Endothelial cell (in vitro differentiated cells): ENCODE measurements at places on chromosomes 2 and 18.

GRCh38 chr2:31238906-31239592, 5.1 kb downstream of the EHD3 start:
- DNase-seq = no peak

DNA sequence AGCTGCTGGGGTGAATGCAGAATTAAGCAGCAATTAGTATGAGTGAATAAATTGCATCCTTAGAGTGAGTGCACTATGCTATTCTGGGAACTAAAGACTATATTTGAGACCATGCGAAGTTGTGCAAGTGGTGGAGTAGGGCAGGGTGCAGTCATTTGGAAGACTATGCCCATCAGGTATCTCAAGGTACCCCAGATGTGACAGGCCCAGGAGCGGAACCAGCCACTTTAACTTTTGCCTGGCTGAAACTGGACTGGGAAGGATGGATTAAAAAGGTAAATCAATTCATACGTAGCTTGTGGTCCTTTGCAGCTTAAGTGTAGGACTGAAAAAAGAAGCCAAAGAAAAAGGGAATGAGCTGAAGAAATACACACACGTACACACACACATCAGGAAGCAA, 1.7 kb downstream of the KYNU start:
- DNase-seq = no peak

DNA sequence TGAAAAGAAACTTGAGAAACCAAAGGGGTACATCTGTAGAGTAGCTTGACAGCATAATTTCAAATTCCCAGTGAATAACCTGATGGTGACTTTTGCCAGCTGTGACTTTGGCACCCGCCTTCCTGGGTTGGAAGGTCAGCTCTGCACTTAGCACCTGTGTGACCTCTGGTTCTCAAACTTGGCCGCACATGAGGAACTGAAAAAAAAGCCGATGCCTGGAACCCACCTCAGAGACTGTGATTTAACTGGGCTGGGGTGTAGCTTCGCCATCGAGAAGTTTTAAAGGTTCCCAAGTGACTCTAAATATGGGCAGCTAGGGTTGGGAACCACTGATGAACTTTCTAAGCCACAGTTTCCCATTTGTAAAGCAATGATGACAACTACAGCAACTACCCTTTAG, 6.5 kb downstream of the EFEMP1 start:
- DNase-seq = no peak

GRCh38 chr2:134134313-134134706, 119.6 kb upstream of the MGAT5 start:
- no peak for DNase-seq

GRCh38 chr2:16013359-16013911, 73.1 kb downstream of the MYCN start:
- no peak for DNase-seq

DNA sequence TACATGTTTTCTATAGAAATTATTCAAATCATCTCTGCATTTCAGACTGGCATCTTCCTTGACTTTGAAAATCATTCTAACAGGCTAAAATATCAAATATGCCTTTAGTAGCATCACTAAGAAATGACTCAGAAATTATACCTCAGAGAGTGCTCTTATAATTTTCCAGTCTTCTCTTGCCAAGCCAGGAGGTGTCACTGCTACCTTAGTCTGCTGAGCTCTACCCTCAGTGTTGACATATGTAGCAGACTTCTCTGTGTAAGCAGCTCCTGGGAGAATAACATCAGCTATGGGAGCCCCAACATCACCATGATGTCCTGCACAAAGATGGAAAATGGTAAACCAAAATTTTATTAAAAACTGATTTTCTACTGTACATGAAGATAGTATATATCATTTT, 31.6 kb downstream of the NDUFS1 start:
- DNase-seq = no peak

DNA sequence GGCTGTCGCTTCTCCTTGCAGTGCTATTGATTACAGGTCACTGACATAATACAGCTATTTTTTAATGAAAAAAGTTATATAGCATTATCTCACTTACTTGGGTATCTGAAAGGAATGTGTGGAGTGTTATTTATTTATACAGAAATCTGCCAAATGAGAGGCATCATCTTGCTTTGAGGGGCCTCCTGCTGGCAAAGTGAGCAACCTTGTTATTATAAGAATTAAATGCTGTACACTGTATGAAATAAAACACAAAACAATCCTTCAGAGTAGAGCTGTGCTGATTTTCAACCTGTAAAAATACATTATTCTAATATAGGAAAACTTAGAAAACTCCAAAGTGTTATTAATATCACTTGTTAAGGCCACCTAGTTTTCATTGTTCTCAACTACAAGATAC, 20.9 kb downstream of the ERBB4 start:
- DNase-seq = no peak

GRCh38 chr2:201661366-201661765, 18.1 kb upstream of the TMEM237 start:
- no peak for DNase-seq

DNA sequence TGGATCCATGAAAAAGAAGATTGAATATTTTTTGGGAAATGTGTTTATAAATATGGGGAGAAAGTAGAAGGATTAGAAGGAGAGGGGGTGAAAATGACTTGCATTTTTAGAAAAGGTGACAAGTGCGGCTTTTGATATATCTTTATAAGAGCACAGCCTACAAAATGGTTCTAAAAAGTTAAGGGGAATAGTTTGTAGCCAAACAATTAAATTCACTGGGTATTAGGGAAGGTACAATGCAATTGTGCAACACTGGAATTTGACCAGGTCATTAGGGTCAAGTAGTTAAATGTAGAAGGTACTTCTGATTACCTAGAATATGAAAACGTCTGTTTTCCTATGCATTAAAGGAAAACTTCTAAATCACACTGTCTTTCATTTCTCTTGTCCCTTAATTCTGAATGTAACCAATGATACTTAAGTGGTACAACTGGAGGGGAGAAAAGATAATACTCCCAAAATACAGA, 44.5 kb upstream of the SERTAD2 start:
- DNase-seq = no peak

DNA sequence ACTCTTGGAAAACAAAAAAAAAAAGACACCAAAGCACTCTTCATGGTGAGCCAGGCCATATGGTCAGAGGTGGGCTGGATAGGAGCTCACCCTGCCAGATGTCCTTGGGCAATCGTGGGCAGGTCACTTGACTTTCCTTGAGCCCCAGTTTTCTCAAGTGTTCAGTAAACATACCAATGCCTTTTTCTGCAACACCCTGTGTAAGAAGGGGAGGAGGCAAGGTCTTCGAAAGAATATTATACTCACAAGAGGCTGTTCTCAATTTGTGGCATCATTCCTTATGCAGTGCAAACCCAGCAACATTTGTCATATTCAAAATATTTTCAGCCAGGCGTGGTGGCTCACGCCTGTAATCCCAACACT, 22.9 kb upstream of the TMEM87B start:
- DNase-seq = no peak

GRCh38 chr2:109030870-109031475, 42.0 kb upstream of the EDAR start:
- DNase-seq = no peak

GRCh38 chr2:136532171-136532570, 233.2 kb upstream of the THSD7B start:
- no peak for DNase-seq

DNA sequence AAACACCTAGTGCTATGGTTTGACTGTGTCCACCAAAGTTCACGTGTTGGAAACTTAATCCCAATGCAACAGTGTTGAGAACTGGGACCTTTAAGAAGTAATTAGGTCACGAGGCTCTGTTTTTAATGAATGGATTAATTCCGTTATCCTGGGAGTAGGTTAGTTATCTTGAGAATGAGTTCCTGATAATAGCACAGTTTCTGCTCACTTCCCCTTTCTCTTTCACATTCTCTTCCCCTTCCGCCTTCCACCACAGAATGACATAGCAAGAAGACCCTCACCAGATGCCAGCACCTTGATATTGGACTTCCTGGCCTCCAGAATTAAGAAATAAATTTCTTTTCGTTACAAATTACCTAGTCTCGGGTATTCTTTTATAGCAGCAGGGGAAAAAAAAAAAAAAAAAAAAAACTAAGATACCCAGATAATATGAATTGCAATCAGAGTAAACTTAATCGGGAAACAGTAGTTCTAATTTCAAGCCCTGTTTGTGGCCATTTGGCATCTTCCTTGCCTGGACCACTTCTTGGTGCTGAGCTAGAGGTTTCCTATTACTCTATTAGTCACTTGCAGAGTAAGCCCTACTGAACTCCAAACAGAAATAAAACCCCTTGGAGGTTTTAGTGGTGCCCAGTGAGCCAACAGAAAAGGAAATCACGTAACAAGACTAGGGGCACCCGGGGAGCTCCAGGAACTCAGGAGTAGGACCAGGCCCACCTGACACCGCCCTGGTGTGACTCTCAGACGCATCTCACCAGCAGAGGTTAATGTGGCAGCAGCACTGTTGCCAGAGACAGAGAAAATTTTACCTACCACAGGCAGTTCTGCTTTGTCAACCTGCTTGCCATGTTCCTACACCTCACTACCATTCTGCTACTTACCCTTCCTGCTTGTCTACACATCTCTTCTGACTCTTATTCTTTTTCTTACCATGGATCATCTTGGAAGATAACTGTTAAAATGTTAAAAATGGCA, 147.6 kb upstream of the CAB39 start:
- DNase-seq = no peak

- no peak for DNase-seq
These were observed 71.5 kb upstream of the TTC39C start for GRCh38 chr18:23943104-23943503.

- no peak for DNase-seq
These were observed 2.3 kb downstream of the TMEM182 start for GRCh38 chr2:102764083-102764482.

DNA sequence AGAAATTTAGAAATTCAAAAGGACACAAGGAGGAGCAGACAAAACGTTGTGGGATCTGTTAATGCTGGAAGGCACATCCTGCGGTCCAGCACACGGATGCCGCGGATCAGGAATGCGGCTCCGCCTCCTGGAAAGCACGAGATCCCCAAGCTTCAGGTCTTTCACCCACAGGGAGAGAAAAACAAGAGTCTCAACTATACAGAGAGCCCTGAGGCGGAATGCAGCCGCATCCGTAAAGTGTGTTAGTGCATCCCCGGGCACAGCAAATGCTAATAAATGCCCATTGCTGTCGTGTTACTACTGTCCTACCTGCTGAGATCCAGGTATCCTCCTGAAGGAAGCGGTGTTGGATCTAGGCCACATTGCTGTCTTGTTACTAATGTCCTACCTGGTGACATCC, 303.9 kb downstream of the EIPR1 start:
- no peak for DNase-seq

DNA sequence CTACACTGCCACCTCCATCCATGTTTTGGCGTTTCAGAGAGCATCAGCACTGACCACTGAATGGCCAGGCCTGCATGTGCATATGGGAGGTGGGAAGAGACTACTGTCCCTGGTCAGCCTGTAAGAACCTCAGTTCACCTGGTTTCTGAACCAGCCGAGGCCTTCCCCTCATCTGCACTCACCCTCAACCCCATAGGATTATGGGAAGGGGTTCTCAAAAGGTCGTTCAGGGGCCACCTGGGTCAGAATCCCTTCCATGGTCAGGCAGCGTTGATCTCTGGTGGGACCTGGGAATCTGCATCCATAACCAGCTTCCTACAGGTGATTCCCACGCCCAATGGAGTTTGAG, 36.7 kb downstream of the TET3 start:
- DNase-seq = no peak

DNA sequence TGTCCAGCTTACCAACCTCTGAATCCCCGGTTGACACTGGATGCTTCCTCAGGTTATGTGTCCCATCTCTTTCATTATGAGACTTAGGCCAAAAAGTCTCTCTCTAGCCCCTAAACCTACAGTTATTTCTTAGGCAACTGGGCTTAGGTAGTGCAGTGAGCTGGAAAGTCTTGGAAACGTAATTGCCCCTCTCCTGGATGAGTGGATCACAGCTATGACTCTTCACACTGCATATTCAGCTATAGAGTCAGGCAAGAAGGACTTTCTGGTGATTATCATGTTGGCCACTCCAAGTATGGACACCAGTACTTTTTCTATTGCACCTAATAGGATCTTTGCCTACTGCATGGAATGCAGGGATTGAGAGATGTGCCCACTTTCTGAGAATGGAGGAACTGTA, 458.3 kb upstream of the CELF4 start:
- no peak for DNase-seq

GRCh38 chr2:203444738-203445137, 90.4 kb downstream of the RAPH1 start:
- DNase-seq = no peak

DNA sequence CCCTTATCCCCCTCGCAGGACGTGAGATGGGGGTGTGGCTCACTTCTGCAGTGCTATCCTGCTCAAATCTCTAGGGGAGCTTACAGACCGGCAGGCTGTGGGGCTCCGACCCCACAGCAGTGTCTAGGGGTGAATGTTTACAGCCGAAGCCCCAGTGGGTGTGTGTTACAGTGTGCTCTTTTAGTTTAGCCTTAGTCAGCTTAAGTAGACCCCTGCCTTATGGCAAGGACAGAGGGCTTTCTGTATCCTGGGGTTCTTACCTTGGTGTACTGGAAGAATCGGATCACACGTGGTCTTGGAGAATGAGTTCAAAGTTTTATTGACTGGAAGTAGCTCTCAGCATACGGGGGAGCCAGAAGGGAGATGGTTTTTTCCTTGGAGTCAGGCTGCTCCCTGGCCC, 348.2 kb upstream of the GYPC start:
- DNase-seq = no peak

- DNase-seq = no peak
These were observed 150.2 kb downstream of the FSHR start for GRCh38 chr2:49004036-49004626.

DNA sequence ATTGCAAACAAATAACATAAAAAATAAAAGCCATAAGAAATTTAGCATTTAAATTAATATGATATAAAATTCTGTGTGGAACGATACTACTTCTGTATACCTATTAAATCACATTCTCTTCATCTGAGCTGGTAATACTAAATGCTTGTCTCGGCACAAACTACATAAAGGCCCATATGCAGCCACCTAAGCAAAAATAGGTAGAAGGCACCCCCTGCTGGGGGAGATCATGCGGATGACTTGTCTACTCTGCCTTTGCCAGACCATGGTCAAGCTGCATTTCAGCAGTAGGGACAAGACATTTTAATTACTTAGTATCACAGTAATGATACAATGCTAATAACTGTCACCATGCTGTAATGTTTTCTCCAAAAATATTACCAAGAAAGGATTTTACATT, 108.0 kb downstream of the CDH19 start:
- DNase-seq = peak; percentile 85

DNA sequence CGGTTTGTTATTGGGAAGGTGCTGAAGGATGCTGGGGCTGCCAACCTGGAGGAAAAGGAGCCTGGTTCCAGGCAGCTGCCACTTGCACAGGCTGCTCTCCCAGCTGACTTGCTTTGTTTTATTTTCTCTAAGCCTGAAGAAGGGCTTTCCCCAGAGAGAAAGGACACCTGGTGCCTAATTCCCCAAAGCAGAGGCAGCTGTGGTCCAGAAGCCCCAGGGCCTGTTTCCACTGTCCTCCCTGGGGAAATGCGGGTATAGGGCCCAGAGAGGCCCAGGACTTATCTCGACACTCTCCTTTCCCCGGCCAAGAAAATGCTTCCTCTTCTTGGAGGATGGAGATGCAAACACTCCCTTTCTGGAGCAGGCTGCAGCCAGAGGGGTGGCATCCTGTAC, 30.1 kb downstream of the INO80C start:
- no peak for DNase-seq

GRCh38 chr2:33034784-33035183, 88.0 kb downstream of the LTBP1 start:
- DNase-seq = no peak

GRCh38 chr2:96345438-96345837, 9.9 kb downstream of the NCAPH start:
- no peak for DNase-seq
